ENCODE measurements at places on chromosomes 16 and 17.

DNA sequence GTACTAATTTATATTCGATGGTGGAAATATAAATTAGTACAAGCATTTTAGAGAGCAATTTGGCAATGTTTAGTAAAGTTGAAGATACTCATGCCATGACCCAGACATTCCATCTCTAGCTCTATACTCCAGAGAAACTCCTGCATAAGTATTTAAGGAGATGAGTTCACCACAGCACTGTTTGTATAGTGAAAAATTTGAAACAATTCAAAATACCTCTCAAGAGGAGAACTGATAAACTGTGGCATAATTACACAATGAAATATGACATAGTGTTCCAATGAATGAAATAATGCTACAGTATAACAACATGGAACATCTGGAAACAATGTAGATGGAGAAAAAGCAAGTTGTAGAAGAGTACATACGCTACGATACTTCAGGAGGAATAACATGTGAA is 48.6 kb upstream of the IRX3 start:
- DNase-seq, result no peak

- DNase-seq, result no peak
Observed at GRCh38 chr16:28496844-28497243, 2.4 kb downstream of the APOBR start.

DNA sequence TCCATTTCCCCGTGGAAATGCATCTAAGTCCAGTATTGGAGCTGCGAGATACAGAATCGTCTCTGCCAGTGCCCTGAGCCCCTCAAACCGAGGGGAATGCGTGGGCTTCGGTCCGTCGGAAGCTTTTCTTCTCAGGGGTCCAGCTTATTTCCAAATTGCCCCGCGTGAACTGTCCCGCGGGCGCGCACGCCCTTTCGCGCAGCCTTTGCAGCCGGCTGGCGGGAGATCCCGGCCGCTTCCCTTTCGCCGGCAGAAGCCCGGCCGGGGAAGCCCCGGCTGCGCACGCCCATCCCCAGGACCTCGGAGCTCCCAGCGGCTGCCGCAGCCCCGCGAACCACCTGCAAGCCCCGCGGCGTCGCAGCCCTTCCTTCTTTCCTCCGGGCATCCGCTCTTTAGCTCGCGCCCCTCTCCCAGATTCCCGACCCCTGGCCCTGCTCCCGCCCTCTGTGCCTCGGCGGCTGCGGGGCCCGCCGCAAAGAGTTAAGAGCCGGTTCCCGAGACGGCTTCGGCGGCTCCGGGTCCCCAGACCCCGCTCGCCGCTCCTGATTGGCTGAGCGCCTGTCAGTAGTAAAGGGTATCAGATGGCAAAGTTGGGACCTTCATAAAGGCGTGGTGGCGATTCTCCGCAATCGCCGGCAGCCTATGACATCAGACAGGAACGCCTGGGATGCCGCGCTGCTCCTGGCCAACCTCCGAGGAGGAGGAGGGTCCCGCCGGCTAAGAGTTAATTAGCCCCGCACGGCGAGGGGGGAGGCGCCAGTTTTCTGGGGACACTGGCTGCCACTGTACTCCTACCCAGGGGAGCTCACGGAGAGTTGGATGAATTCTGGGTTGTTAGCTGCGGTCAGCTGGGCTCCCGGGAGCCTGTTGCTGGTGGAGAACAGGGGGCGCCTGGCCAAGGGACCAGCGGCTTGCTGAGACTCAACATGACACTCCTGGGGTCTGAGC is at the start of gene MYOCD:
Gene MYOCD (plus strand): TSS at position 628 of the 948 bp plus-strand sequence. CDS start 299 bp downstream, at position 927.
- DNase-seq, result no peak

DNA sequence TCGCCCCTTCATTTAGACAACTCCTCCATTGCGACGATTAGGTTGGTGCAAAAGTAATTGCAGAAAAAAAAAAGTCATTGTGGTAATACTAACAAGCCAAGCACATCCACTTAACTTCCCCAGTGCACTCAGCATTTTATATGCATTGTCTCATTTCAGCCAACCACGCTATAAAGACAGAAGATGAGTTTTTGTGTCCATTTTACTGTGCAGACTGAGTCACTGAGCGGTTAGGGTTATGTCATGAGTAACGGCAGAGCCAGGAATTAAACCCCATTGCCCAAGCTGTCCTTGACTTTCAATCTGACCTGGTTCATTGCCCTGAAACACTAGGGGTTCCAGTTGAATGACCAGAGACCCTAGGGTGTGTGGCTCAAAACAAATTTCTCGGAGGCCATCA is 218.7 kb downstream of the XYLT1 start:
- DNase-seq, result no peak

DNA sequence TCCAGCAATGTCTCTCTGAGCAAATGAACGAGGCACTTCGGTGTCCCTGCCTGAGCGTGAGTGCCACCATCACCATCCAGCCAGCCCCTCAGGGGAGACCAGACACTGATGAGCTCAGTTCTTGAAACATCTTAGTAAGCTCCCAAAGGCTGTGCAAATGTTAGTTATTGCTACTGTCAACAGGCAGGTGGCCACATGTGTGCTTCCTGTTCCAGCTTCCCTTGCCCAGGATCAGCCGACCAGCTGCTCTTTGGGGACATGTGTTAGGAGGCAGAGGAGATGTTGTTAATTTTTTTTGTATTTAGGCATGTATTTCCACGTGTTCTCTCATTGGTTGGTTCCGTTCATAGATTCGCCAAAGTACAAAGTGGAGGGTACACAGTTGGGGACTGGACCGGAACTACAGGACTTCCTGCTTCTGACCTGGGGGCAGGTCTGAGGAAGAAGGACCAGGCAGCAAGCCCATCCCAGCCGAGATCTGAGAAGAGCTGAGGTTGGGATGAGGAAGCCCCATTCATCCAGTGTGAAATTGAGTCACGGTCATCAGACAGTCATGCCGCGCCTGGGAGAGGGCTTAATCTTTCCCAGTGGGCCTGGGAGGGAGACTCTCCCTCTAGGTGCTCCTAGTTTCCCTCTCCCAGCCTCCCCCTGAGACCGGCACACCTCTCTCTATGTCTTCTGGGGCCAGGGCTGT is 3.8 kb downstream of the TTYH2 start:
- no peak for DNase-seq

DNA sequence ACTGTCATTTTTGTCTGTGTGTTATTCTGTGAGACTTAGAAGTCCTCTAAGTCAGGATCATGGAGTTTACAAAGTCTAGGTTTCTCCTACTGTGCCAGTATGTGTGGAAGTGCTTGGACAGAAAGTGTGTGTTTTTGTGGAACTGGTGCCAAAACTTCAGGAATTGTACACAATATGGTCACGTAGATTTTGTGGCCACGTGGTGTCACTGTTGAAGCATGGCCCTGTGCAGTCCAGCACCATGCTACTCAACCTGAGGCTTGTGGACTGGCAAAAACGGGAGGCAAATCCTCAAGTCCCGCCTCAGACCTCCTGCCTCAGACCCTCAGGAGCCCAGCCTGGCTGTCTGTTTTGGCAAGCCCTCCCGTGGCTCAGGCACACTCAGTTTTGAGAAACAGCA is 16.7 kb upstream of the ALKBH5 start:
- DNase-seq, result no peak

DNA sequence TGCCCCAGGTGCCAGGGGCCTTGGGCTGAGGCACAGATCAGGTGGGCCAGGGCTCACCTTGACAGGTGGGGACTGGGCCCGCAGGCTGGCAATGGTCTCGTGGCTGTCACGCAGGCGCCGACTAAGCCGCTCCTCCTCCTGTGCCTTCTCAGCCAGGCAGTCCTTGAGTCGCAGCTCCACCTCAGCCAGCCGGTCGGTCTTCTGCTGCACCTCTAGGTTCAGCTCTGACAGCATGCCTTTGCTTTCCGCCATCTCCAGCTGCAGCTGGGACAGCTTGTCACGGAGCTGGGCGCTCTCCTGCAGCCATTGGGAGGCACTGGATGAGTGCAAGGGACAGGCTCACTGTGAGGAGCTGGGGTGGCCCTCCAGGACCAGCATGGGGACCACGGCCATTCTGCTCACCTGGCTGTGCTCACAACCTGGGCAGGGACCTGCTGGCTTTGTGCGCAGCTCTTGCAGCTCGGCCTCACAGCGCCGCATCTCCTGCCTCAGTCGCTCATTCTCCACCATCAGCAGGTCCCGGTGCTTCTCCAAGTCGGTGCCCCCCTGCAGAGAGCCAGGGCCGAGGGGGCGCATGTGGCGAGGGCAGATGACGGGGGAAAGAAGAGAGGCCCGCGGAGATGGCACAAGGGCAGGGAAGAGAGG is 31.0 kb downstream of the KIFC3 start:
- no peak for DNase-seq

DNA sequence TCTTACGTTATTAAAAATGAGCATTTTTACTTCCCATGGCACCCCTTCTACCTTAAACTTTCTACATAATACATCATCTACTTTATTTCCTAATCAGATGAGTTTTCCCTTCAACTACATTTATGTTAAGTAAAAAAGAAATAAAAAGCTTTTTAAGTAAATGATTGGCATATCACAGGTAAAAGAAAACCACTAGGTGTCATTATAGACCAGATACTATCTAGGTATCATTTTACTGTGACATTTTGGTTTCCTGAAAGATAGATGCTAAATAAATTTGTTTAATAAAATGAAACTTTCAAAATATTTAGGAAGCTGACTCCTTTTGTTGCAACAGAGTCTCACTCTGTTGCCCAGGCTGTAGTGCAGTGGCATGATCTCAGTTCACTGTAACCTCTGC is 3.8 kb upstream of the CMTM1 start:
- no peak for DNase-seq

DNA sequence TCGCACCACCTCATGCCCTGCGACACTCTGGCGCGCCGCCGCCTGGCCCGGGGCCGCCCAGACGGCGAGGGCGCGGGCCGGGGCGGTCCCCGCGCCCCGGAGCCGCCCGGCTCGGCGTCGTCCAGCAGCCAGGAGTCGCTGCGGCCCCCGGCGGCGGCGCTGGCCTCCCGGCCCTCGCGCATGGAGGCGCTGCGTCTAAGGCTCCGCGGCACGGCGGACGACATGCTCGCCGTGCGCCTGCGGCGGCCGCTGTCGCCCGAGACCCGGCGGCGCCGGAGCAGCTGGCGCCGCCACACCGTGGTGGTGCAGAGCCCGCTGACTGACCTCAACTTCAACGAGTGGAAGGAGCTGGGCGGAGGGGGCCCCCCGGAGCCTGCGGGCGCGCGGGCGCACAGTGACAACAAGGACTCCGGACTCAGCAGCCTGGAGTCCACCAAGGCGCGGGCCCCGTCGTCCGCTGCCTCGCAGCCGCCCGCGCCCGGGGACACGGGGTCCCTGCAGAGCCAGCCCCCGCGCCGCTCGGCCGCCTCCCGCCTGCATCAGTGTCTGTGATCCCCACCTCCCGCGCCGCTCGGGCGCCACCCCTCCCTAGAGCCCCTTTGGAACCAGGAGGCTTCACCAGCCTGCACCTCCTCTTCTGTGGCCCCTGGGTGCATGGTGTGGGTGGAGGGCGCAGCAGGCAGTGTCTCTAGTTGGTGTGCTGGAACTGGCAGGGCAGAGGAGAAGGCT is 82.3 kb downstream of the ARHGAP23 start:
- DNase-seq, result no peak

DNA sequence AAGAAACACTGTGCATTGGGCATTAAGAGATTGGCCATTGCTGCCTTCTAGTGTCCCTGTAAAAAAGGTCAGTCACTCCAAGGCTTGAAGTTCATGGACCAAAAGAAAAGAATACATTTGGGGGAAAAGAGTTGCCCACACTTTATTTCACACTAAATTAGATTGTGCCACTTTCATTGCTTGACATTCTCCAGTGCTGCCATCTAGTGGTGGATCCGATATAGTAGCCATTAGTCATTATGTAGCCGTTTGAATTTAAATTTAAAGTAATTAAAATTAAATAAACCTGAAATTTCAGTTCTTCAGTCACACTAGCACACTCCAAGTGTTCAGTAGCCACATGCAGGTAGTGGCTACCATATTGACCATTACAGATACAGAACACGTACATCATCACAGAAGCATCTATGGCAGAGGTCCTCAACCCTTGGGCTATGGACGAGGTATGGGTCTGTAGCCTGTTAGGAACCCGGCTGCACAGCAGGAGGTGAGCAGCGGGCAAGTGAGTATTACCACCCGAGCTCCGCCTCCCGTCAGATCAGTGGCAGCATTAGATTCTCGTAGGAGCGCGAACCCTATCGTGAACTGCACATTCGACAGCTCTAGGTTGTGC is 21.9 kb upstream of the CDH5 start:
- DNase-seq, result no peak

- DNase-seq, result no peak
Observed at GRCh38 chr16:6153901-6154300, 1056.3 kb upstream of the EEF2KMT start.

DNA sequence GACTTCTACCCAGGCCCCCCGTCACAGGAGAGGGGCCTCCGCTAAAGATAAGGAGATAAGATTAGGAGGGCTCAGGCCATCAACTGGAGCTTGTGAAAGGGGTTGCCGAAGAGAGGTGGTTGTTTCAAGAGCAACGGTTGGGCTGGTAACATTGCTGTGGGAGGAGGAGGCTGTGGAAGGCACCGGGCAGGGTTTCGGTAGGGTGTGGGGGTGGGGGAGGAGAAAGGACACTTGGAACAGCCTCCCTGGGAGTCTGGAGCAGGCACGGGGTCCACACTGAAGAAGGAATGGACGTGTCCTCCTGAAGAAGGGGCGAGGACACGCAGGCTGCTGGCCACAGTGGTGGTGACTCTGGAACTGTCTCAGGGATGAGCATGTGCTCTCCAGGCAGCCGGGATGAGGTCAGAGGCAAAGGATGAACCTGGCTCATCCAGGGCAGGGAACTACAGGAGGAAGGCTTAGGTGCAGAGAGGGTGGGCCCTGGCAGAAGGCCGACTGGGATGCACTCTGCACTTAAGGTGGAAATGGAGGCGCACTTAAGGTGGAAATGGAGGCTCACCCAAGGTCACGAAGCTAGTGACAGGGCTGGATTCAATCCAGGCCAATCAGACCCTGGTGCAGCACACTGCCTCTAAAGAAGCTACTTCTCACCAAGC is 1.2 kb upstream of the EPX start:
- no peak for DNase-seq

DNA sequence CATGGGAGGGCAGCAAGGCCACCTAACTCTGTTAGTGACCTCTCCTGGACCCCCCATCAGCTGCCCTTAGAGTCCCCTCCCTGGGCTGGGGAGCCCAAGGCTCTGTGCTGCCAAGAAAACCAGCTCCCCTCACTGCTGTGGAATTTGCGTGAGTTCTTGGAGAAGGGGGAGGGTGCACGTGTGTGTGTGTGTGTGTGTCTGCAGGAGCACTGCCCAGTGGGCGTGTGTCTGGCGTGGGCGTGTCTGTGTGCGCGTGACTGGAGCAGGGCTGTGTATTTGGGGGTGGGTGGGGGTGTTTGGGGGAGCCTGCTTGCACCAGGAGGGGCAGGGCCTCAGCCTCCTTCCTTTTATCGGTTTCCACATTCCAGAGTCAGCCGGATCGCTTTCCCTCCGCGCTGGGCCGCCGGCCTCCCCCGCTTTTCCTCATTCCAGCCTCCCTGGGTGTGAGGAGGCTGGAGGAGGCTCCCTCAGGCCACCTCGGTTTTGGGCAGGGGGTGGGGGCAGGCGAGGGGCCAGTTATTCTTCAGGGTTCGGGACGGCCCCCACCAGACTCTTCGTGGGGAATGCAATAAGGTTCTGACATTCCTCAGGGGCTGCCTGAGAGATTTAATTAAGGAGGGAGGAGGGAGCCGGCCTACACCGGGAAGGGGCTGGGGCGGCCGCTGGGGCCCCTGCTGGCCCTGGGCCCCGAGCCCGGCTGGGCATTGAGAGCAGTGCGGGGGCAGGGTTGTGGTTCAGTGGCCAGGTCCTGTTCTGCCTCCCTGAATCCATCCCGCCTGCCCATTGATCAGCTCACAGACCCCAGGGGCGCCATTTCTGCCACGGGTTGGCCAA is 2.5 kb downstream of the VASN start:
- no peak for DNase-seq

All from glomerular endothelial cell (primary cell).